IgD-negative memory B cell (primary cell): ENCODE measurements at places on chromosomes 2 and 18. TPM values are rescaled to one million over a fixed set of nuclear protein-coding genes. Genes with fewer than 3 reads are reported as not detected.

The UGT1A5 gene
- polyA plus RNA-seq = not detected

The MAPK4 gene
- polyA plus RNA-seq = not detected

The ELAC1 gene
- 13.3 TPM for polyA plus RNA-seq

The SLC66A2 gene
- 30.3 TPM for polyA plus RNA-seq

The IL1R1 gene
- not detected for polyA plus RNA-seq

The ZNF521 gene
- polyA plus RNA-seq = not detected

The IL36G gene
- polyA plus RNA-seq = not detected

The CLK1 gene
- 83.8 TPM for polyA plus RNA-seq

The DYNAP gene
- polyA plus RNA-seq = not detected

The TTN gene
- polyA plus RNA-seq = 9.4 TPM

The NCL gene
- polyA plus RNA-seq = 523 TPM

The IL1F10 gene
- polyA plus RNA-seq = not detected

The CYP27A1 gene
- polyA plus RNA-seq = 0.83 TPM

The KIF5C gene
- polyA plus RNA-seq = 2.0 TPM

The CRACDL gene
- polyA plus RNA-seq = not detected

The ZAP70 gene
- 4.6 TPM for polyA plus RNA-seq

The ABCB11 gene
- polyA plus RNA-seq = not detected

The HOXD3 gene
- not detected for polyA plus RNA-seq

The PPP1R1C gene
- polyA plus RNA-seq = not detected

The SERPINB3 gene
- polyA plus RNA-seq = not detected

The CD207 gene
- polyA plus RNA-seq = not detected

The LYPD6 gene
- not detected for polyA plus RNA-seq

The MTCL1 gene
- 0.28 TPM for polyA plus RNA-seq

The SERPINB4 gene
- polyA plus RNA-seq = not detected

The NTSR2 gene
- not detected for polyA plus RNA-seq

The HAAO gene
- polyA plus RNA-seq = 5.7 TPM

The EPB41L3 gene
- 0.39 TPM for polyA plus RNA-seq

The LINC00305 gene
- not detected for polyA plus RNA-seq

The CFAP65 gene
- not detected for polyA plus RNA-seq

The PRKAG3 gene
- not detected for polyA plus RNA-seq

The DSEL gene
- not detected for polyA plus RNA-seq

The CAB39 gene
- polyA plus RNA-seq = 46.8 TPM

The DLGAP1 gene
- polyA plus RNA-seq = not detected

The AKAIN1 gene
- not detected for polyA plus RNA-seq

The RAB31 gene
- polyA plus RNA-seq = 192 TPM

The PRSS56 gene
- not detected for polyA plus RNA-seq

The SOWAHC gene
- polyA plus RNA-seq = not detected

The GMCL1 gene
- 25.7 TPM for polyA plus RNA-seq

The RGPD4 gene
- polyA plus RNA-seq = not detected

The NOL4 gene
- polyA plus RNA-seq = not detected

The FBXO48 gene
- 0.44 TPM for polyA plus RNA-seq
